H1 (cell line): ENCODE measurements at places on chromosomes 1 and 21. TPM values are rescaled to one million over a fixed set of nuclear protein-coding genes. Genes with fewer than 3 reads are reported as not detected.

TNFRSF9 gene
- total RNA-seq: not detected in 2 replicates

SLC16A4 gene
- total RNA-seq: 0.33 and 0.43 TPM in 2 replicates

BEND5 gene
- 6.5 and 7.5 TPM in 2 replicates for total RNA-seq

GPA33 gene
- total RNA-seq: 0.11 and 0.19 TPM in 2 replicates

KRTAP7-1 gene
- not detected in 2 replicates for total RNA-seq

FCGR1A gene
- total RNA-seq: not detected in 2 replicates

RIPK4 gene
- total RNA-seq: 4.5 and 5.6 TPM in 2 replicates

MMEL1 gene
- 0.91 TPM in 1 of 2 replicates, not detected in the other for total RNA-seq

FMO3 gene
- total RNA-seq: not detected in 2 replicates

PGLYRP3 gene
- total RNA-seq: not detected in 2 replicates

TOR3A gene
- 19.9 and 21.4 TPM in 2 replicates for total RNA-seq

LY9 gene
- not detected in 2 replicates for total RNA-seq

SMPDL3B gene
- 53.1 and 54.7 TPM in 2 replicates for total RNA-seq

FMO2 gene
- not detected in 2 replicates for total RNA-seq

CSMD2 gene
- total RNA-seq: 14.6 and 14.7 TPM in 2 replicates

SPRR2A gene
- not detected in 2 replicates for total RNA-seq

C1orf159 gene
- 10.9 and 12.4 TPM in 2 replicates for total RNA-seq

NECTIN4 gene
- total RNA-seq: 0.19 and 0.29 TPM in 2 replicates

ASCL5 gene
- total RNA-seq: 0.41 and 0.44 TPM in 2 replicates

MROH7 gene
- 0.07 TPM in 1 of 2 replicates, not detected in the other for total RNA-seq

UBE2U gene
- not detected in 2 replicates for total RNA-seq

CTBS gene
- 4.1 and 4.5 TPM in 2 replicates for total RNA-seq

LPAR3 gene
- total RNA-seq: 25.4 and 26.8 TPM in 2 replicates

HIVEP3 gene
- 0.38 and 0.69 TPM in 2 replicates for total RNA-seq

SERPINC1 gene
- not detected in 2 replicates for total RNA-seq

FOXD3 gene
- 33.7 and 35.8 TPM in 2 replicates for total RNA-seq

LCE6A gene
- total RNA-seq: not detected in 2 replicates

PPFIA4 gene
- total RNA-seq: 7.0 and 9.9 TPM in 2 replicates

LCE1C gene
- total RNA-seq: not detected in 2 replicates

DPT gene
- not detected in 2 replicates for total RNA-seq

AIDA gene
- total RNA-seq: 101 and 103 TPM in 2 replicates

CFHR5 gene
- not detected in 2 replicates for total RNA-seq

TIAM1 gene
- 28.4 and 30.7 TPM in 2 replicates for total RNA-seq

KMO gene
- not detected in 2 replicates for total RNA-seq

CD2 gene
- not detected in 2 replicates for total RNA-seq

OPRD1 gene
- 3.3 and 3.7 TPM in 2 replicates for total RNA-seq

SLC44A3 gene
- 4.2 and 5.0 TPM in 2 replicates for total RNA-seq

CD84 gene
- not detected in 2 replicates for total RNA-seq

SLAMF9 gene
- total RNA-seq: not detected in 2 replicates

CLIC6 gene
- total RNA-seq: 1.3 and 1.6 TPM in 2 replicates

RSPO1 gene
- 0.21 TPM in 1 of 2 replicates, not detected in the other for total RNA-seq

PRUNE1 gene
- total RNA-seq: 27.5 and 32.8 TPM in 2 replicates

NPPA gene
- not detected in 2 replicates for total RNA-seq

ALG14 gene
- 1.3 TPM in 2 replicates for total RNA-seq

PDZK1 gene
- total RNA-seq: not detected in 2 replicates

THEMIS2 gene
- 12.4 and 17.3 TPM in 2 replicates for total RNA-seq

PADI1 gene
- 0.30 and 0.33 TPM in 2 replicates for total RNA-seq

ELF3 gene
- total RNA-seq: 15.6 and 17.3 TPM in 2 replicates

KIF26B gene
- 0.19 and 0.28 TPM in 2 replicates for total RNA-seq

TTC22 gene
- 1.1 and 1.6 TPM in 2 replicates for total RNA-seq

LAPTM5 gene
- 0.37 and 0.52 TPM in 2 replicates for total RNA-seq
